Globus pallidus (tissue), 1 donor: ENCODE measurements at places on chromosomes 1 and 21.

DNA sequence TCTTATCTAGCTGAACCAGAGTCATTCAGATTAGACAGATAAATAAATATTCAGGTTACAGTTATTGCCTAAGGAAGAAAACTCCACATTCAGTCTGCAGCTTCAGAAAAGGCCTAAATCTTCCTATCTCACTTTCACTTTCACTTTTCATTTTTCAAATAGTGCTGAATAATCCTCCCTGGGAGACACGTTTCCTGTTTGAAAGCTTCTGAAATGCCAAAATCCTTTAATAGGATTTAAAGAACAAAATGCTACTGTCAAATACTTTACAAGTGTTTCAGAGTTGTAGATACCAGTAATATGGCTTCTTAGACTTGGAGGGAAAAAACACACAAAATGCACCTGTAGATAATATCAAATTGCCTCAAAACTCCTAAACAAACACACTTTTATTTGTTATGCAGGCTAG lies 3.9 kb downstream of the PSMB2 start:
- peak; percentile 31 for DNase-seq

GRCh38 chr1:42690477-42691156 lies 8.4 kb downstream of the YBX1 start:
- no peak for DNase-seq

GRCh38 chr1:39623053-39623452 lies 16.4 kb downstream of the HEYL start:
- peak; percentile 42 for DNase-seq

DNA sequence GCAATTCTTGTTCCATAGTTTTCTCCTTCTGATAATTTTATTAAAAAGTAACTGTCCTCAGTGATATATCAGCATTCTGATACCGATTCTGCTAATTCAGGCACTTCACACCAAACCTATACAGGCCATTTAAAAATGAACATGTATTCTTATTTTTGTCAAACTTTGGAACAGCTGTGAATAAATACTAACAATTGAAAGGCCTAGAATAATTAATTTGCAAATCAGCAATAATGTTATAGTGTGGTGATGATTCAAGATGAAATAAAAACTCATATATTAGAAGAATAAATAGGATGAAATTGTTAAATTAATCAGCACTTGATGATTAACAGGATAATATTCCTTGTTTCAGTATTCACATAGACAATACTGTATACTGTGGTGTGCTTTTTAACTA lies 9.9 kb downstream of the CDKN2C start:
- no peak for DNase-seq

- no peak for DNase-seq
Observed at GRCh38 chr1:39885516-39885915, 2.2 kb upstream of the TRIT1 start.
